ENCODE measurements at places on chromosomes 13 and 19.
A peak's percentile ranks its signal among the peaks of the same experiment; 100 is the strongest.

DNA sequence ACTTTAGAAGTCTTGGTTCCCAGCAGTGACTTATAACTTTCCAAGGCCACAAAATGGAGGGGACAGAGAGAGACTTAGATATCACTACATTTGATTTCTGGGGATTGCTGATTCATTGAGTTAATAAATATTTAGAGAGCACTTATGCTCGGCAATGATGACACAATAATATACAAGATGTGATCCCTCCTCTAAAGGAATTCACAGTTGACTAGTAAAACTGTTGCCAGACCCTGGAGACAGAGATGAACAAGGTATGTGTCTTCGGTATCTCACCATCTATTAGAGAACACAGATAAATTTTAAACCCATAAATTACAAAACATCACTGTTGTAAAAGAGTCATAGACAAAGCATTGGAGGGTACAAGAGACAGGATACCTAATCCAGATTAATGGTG, 437.5 kb downstream of the FOXO1 start:
- DNase-seq: no peak

GRCh38 chr19:50361290-50362029, 4.0 kb downstream of the NAPSA start:
- no peak for DNase-seq

DNA sequence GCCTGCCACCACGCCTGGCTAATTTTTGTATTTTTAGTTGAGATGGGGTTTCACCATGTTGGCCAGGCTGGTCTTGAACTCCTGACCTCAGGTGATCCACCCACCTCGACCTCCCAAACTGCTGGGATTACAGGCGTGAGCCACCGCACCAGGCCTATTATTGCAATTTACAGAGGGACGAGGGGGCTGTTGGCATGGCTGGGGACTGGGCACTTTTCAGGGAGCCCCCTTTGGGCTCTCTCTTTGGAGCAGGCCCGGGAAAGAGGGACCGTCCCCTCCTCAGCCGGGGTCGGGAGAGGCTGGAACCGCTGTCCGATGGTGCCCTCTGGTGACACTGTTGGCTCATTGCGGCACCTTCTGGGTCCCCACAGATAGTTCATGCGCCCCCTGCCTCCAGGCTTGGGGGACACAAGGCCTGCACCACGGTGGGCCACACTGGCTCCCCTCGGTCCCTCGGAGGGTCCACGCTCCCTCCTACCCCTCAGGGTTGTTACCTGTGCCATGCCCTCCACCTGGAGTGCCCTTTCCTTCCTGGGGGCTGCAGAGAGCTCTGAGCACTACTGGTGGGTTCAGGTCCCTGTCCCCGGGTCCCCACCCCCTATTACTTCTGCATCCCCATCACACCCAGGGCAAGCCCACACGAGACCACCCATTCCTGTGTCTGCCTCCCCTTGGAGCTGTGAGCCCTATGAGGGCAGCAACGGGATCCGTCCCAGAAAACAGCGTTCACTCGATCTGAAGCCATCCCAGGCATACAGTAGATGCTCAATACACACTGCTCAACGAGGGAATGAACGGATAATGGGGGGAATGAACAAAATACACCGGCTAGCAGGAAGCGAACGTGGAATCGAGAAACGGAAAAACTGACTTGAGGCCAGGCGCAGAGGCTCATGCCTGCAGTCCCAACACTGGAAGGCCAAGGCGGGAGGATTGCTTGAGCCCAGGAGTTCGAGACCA, 12.5 kb downstream of the FEM1A start:
- DNase-seq: peak; percentile 57

DNA sequence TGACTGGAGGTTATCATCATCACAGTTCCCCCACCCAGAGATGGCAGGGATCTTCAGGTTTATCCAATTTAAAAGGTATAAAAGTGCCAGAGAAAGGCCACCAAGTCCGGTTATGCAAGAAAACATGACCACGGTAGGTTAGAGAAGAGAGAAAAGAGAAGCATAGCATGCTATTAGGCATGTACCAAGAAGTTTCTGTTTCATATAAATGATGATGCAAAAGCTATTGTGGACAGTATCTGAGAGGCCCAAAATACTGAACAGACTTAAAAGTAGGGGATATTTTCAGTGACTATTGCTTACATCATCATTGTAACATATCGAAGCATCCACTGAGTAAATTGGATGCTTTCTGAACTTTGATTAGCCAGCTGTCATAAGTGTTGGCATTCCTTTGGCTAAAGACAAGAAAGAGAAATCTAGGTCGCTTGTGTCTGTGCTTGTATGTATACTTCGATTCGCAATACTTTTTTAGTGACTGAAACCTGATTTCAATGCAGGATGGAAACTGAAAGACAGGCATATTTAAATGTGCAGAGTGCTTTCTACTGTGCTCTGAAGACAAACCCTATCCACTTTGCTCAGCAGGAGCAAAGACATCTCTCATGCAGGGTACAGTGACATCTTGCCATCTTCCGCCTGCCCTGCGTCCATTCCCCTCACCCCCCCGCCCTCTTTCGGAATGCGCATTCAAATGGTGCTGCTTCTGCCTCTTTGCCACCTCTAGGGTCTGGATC, 180.3 kb downstream of the SHISA2 start:
- DNase-seq: no peak

GRCh38 chr19:51122112-51122981, 2.4 kb upstream of the SIGLEC9 start:
- DNase-seq: no peak

DNA sequence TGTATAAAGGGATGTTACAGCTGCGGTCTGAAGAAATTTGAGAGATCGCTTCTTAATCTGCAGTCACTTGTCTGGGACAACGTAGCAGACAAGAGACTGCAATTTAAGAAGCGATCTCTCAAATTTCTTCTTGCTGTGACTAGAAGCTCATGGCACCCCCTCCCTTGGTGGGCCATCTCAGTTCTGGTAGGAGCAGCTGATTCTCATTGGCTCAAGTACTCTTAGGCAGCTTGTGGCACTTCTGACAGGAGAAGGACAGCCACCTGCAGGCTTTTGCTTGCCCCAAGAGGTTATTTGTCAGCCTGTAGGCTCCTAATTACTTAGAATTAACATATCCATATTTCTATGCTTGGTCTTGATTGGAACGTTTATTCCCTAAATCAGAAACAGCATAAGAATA, 503.0 kb downstream of the DCT start:
- no peak for DNase-seq

DNA sequence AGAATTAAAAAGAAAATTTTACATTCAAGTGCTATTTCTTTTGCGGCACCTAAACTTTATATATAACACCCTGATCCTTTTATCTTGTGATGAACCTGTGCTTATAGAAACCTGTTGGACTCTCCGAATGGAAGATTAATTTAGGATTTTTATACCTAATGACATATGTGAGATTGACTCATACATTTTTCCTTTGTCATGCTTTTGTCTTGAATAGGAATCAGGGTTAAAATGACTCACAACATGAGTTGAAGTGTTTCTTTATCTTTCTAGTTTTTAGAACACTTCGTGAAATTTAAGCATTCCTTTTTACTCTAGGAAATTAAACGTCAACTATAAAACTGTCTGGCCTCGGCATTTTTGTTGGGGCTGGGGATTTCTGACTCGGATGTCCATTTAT, 378.9 kb downstream of the PCDH20 start:
- DNase-seq: no peak

- no peak for DNase-seq
Observed at GRCh38 chr13:25717666-25718197, 334.1 kb downstream of the SHISA2 start.

- no peak for DNase-seq
Observed at GRCh38 chr13:32176696-32177095, 138.5 kb downstream of the ZAR1L start.

DNA sequence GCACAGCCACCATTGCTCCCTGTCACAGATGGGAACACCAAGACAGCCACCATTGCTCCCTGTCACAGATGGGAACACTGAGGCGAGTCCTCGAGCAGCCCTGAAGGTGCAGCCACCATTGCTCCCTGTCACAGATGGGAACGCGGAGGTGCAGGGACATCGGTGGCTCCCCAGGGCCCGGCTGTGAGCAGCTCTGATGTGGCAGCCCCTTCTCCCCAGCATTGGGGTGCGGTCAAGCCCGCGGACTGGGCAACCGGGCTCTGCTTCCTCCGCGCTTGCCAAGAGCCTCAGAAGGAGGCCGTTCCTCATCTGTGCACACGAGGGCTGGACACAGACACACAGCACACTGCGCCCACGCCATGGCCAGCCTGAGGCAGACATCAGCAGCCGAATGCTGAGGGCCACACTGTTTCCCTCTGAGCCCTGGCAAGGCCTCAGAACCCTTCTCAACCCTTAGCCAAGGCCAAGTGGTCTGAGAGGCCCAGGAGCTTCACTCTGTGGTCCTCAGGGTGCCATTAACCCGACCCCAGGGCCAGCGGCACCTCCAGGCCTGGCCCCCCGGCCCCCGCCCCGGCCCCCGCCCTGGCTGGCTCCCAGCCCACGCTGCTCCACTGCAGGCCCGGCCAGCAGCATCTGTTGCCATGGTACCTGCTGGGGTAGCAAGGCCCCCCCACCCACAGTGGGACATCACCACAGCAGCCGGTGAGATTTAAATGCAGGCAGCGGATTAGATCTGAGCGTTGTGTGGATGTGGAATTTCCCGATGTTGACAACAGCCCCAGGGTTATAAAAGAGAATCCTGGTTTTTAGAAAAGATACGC, 18.4 kb downstream of the C2CD4C start:
- no peak for DNase-seq

DNA sequence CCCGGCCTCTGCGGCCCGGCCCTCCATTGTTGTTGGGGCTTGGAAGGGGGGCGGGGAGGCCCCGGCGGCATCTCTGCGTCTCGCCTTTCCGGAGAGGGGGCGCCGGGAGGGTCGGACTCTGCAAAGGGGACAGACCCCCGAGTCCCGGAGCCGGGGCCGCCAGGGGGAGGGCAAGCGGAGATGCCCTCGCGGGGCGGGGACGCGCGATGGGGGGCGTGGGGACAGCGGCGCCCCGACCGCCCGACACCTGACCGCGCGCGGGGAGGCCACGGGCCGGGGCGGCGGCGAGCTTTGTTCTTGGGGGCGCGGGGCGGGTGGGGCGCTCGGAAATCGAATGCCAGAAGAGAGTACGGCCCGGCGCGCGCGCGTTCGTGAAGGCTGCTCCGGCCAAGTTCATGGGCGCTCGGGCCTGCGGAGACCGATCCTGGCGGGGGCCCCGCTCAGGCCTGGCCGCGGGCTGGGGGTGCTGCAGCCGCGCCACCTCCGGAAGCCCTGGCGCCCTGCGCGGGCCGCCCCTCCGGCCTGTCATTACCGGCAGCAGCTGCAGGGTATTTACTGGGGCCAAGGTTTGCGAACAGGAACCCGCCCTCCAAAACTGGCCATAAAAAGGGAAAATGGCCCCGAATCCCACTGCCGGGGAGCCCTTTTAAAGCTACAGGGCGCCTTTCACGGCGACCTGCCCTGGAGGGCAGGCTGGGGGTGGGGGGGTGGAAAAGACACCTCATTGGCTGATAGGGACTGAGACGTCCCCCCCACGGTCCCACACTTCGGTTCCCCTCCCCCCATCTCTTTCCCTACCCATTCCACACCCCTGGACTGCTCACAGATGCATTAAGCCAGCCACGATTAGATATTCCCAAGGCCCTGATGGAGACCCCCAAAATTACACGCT, 11.1 kb upstream of the NANOS3 start:
- no peak for DNase-seq

GRCh38 chr13:109718726-109719125, 67.7 kb downstream of the IRS2 start:
- no peak for DNase-seq

- DNase-seq: no peak
Observed at GRCh38 chr13:65763811-65764210, 1466.3 kb downstream of the PCDH9 start.

- peak; percentile 10 for DNase-seq
Observed at GRCh38 chr13:50512474-50513299, 330.8 kb downstream of the DLEU7 start.

DNA sequence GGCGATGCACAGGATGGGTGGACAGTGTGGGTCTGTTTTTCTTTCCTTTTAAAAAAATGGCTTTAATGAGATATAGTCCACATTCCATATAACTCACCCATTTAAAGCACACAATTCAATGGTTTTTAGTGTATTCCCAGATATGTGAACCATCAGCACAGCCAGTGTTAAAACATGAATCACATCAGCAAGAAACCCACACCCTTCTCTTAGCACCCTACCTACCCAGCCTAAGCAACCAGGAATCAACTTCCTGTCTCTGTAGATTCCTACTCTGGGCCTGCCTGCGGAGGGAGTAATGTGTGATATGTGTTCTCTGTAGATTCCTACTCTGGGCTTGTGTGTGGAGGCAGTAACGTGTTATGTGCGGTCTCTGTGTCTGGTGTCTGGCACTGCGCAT, 11.9 kb downstream of the TMEM255B start:
- DNase-seq: no peak

- no peak for DNase-seq
Observed at GRCh38 chr19:43499042-43499441, 5.5 kb downstream of the PHLDB3 start.

- DNase-seq: no peak
Observed at GRCh38 chr13:111047326-111047725, 67.8 kb upstream of the ARHGEF7 start.

DNA sequence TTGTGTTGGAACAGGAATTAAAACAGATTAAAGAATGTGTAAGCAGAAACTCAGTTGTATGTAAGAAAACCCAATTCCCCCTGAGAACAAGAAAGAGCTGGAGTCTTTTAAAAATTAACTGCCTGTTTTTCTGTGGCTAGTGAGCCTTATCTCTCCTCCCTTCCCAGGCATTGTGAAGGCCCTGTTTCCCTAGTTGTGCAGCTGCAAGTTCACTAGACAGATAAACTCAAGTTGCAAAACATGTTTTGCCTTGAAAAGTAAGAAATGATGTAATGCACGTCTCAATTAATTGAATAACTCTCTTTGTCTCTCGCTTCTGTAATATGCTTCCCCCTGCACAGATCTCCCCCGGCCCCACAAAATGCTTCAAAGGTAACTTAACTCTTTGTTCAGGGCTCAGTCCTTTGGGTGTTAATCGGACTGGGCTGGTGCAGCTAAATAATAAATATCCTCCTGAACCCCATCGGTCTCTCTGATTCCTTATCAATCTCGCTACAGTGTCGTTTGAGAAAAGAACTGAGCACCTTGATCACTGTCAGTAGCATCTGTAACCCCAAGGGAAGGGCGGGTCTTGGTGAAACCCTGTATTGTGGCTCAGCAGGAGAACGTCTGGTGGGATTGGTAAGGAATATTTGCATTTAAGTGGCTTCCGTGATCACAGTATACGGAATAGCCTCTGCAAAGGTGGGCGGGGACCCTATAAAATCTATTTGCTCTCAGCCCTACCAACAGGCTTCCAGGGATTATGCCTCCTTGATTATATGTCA, 1.6 kb upstream of the ZNF556 start:
- DNase-seq: no peak

DNA sequence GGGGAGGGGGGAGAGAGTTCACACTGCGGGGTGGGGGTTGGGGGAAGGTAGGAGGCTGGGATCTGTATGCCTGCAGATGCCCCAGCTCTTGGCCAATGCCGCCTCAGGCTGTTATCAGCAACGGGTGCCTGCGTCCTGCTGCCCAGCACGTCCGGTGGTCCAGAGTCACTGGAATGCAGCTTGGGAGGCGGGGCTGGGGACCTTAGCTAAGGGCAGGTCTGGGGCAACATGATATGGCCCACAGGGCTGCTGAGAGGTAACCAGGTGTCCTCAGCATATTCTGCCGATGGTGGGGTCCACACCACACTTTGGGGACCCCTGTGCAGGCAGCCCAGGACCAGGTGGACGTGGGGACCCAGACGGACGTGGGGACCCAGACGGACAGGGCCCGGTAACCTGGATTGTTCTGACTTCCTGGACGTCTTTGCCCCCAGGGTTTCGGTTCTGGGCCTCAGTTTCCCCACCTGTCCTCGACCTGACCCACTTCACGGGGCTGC, 668 bp upstream of the ARHGAP45 start:
- no peak for DNase-seq

- DNase-seq: no peak
Observed at GRCh38 chr19:45177817-45178261, at the start of gene TRAPPC6A. TRAPPC6A (minus strand) TSS chr19:45178237; CDS start chr19:45178218, 19 bp downstream.

All from effector CD4-positive, alpha-beta T cell (primary cell).